T-cell (primary cell): ENCODE measurements at places on chromosomes 5 and 9.

DNA sequence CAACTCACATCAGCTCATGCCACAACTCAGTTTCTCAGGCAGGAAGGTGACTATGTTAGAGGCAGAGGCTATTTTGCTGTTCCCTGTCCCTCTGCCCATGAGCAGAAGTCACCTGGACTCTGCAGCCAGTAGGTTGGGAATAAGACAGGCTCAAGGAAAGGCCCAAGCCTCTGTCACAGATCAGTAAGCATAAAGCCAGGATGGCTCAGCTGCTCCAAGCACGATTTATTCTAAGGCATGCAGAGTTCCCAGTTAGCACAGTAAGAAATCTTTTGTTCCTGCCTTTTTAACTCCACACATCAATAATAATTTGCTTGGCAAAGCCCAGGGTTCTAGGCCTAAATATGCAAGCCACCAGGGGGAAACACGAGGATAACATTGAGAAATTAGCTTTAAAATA is 249.0 kb upstream of the ADRA1B start:
- no peak for DNase-seq

DNA sequence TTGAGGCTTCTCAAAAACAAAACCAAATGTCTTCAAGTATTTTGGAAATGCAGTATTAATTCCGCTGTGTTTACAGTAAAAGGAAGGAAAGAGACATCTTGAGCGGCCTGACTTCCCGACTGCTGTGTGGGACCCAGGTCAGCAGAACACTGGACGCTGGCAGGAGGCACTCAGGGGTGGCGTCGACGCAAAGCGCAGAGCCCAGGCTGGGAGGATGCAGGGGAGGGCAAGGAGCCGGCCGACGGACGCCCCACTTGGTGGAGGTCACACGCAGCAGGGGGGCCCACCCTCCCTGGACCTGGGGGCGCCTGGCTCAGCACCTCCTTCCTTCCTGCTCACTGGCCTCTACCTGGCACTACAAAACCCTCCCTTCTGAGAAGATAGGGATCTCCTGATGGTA is 19.7 kb downstream of the SLC12A7 start:
- DNase-seq: no peak

DNA sequence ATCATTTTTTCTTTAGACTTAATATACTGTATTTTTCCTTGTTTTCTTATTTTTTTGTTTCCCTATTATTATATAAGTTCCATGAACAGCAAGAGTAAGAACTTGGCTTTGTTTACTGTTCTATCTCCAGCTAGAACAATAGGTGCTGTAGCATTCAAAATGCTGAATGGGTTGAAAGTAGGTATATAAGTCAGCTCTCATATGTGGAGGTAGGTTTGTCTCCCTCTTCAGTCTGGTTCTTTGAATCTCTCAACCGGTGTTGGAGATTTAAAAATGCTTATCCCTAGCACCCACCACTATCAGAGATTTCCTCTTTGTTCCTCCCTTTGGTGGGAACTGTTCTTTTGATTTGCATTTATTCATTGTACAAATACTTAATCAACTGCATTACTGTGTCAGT is 87.5 kb upstream of the FSD1L start:
- DNase-seq: no peak

GRCh38 chr9:131266266-131267229 is 9.8 kb downstream of the FAM78A start:
- no peak for DNase-seq

GRCh38 chr5:57779383-57780223 is 297.0 kb upstream of the ACTBL2 start:
- DNase-seq: no peak

DNA sequence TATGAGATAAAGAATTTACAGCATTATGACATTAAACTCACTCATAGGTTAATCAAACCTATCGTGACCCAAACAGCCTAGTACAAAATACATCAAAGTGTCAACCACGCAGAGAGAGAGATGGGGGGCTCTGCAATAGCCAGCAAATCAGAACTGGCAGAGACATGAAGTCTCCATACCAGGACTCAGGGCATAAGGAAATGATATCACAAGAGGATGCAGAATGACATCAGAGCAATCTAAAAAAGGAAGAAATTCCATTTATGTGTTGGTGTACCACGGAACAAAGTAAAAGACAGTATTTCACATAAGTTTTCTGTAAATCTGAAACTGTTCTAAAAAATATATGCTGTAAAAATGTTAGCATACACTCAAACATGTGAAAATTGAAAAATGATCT is 24.6 kb downstream of the BICD2 start:
- DNase-seq: no peak

DNA sequence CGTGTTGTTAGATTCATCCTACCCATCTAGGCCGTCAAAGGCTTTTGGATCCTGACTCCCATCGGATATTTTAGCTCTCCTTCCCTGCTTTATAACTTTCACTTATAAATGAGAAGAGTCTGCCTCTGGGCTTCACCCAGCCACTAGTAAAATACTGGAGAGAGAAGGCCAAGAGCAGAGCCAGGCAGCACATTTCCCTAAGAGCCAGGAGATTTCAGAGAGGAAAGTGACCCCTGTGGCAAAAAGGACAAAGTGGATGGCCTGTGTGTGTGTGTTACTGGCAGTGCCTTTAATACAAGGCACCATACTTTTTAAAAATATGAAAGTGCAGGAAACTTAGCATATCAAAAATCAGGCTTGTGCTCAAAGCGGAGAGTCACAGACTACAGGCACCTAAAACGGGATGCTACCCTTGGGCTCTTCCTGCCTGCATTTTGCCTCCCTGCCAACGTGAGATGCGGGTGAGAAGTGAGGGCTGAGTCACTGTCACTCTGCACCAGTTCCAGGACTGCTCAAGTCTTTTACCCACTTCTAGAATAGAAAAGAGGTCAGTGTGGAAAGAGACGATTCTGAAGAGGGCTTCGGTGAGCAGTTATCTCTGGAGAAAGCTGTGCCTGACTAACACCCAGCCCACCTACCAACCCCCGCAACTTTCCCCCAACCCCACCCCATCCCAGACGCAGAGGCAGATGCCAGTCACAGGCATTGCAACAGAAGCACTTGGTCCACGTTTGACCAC is 15.9 kb downstream of the NFIL3 start:
- DNase-seq: no peak

DNA sequence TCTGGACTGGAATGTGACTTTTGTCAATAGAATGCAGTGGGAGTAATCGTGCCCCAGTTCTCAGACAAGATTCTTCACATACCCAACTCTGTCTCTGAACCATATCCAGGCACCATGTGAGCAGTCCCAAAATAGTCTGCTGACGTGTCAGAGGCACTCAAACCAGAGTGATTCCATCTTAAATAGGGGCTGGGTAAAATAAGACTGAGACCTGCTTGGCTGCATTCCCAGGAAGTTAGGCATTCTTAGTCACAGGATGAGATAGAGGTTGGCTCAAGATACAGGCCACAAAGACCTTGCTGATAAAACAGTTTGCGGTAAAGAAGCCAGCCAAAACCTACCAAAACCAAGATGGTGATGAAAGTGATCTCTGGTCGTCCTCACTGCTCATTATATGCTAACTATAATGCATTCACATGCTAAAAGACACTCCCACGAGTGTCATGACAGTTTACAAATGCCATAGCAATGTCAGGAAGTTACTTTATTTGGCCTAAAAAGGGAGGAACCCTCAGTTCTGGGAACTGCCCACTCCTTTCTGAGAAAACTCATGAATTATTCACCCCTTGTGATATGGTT is 16.9 kb upstream of the PLCXD3 start:
- no peak for DNase-seq

- no peak for DNase-seq
Measured at GRCh38 chr9:90175865-90176264, 466.8 kb downstream of the DIRAS2 start.

- DNase-seq: peak; percentile 35
Measured at GRCh38 chr9:72365525-72366256, 683 bp upstream of the ZFAND5 start.

DNA sequence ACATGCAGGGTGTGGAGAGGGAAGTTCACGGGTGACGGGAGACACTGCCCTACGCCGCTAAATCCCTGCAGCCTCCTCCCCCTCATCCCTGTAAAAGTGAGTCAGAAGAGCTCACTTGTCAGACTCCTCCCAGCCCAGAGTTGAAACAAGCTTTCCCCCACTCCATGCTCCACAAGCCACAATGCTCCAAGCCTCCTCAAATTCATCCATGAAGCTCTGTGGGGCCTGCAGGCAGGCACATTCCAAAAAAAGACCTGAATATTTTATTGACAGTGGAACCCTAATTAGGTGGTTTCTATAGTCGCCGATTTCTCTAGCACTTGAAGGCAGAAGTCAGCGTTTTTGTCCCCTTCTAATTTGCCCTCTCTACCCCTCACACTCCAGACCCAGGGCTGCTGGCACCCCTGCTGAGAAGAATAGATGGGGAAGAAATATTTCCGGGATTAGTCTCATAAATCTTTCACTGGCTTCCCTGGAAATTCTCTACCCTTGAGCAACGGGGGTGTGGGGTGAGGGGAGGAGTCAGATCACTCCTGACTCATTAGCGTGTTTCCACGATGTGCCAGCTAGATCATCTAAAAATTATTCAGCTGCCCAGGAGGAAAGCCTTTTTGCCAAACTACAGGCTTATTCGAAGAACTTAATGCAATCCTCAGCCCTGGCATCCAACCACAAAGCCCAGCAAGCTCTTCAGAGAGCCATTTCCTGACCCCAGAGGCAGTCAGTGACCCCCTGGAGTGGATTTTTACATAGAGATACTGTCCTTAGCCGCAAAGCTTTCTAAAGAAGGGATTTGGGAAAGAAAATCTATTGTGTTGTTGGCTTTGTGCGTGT is 97.1 kb downstream of the ENC1 start:
- DNase-seq: no peak

DNA sequence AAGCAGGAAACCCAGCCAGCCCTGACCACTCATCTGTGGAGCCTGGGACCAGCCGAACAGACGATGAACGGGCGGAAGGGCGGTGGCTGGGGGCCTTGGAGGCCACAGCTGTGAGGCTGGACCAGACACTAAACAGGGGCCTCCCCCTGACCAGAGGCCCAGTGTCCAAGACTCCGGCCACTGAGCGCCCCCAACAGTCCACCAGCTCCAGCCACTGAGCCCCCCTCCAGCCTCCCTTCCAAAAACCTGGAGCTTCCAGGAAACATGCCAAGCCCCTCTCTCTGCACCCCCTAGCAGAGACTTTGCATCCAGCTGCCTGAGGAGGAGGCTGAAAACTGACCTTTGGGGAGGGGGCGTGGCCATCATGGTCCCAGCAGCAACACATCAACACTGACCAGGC is 23.2 kb downstream of the CNTFR start:
- DNase-seq: no peak

GRCh38 chr5:150302301-150303069 is at the start of gene ARSI:
ARSI (minus strand) TSS chr5:150302905; CDS start chr5:150302373, 532 bp downstream.
- DNase-seq: no peak

DNA sequence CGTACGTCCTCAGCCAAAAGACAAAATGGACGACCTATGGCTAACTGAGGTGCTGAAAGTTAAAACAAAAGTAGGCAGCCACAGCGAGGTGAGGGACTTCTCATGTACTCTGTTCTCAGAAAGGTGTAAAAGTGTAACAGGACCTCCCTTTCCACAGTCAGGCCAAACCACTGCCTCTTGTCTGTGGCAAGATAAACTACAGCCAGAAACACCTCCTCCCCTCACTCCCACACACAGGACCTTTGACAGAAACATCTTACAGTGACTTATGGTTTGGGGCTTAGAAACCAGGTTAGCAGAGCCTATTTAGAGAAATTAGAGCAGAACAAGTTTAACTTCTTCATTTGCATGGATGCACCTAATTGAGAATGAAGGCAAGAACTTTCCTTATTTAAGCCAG is 499.1 kb upstream of the GRIN3A start:
- no peak for DNase-seq

DNA sequence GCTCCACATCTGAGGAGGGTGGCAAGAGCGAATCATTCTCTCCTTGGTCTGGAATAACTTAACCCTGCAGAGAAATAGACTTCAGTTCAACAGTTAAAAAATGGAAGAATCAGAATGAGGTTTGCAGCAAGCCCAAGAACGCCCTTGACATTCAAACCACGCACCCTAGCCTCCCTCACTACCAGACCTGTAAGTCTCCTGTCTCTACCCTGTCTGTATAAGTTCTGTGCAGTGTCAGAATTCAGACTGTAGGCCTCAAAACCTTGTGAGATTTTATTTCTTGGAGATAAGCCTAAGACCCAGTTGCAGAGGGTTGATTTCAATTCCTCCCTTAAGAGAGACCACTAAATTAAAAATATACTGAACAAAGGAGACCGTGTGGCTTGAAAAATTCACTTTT is 35.8 kb upstream of the PLPP1 start:
- DNase-seq: no peak

DNA sequence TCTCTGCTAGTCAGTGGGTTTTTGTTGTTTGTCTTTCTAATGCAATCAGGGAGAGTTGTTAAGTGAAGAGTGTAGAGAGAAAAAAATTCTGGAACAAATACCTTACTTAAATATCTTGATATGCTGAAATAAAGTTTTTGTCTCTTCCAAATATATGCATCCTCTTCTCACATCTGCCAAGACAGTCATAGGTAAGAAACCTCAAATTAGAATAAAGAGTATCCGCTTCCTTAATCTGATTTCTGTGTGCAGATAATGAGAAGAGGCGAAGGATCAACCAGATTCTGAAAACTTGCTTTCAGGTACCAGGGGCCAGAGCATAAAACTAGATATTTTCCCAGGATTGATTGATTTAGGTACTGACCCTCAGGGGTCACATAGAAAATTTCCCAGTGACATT is 11.3 kb upstream of the IL6ST start:
- DNase-seq: no peak

GRCh38 chr5:153594785-153595184 is 104.3 kb downstream of the GRIA1 start:
- no peak for DNase-seq

GRCh38 chr5:81151546-81151945 is 81.6 kb upstream of the CKMT2 start:
- no peak for DNase-seq

GRCh38 chr5:50564079-50564478 is 102.4 kb upstream of the PARP8 start:
- DNase-seq: peak; percentile 44

DNA sequence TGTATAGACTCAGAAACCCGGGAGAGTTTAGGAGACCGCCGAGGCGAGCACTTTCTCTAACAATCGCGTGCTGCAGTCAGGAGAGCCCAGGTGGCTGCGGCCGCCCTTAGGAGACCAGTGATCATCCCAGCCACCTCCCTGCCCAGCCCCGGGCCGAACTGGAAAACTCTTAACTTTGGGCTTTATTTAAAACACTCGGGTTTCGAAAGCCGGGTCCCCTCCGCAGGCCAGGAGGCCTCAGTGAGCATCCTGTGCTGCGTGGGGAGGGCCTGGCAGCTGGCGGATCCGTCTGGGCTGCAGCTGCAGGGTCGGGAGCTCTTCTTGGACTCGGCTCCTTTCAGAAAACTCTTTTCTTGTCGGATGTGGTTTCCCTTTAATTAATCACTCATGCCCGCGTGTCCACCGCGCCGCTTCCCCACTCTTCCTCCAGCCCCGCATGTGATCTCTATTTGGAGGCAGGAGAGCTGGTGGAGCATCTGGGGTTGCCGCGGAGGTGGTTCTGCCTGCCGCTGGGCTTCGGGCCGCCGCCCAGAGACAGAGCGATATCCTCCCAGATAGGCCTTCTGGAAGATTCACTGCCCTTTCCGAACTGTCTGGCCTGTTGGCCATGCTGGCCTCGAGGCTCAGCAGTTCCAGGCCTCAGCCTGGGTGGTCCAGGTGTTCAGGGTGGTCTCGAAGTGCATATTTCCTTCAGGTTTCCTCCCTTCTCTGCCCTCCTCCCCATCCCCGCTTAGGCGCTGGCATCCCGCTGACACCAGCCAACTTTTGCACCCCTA is 59.5 kb downstream of the TMEM174 start:
- DNase-seq: no peak
